GM13976 (cell line): ENCODE measurements at places on chromosomes 11 and 22.

GRCh38 chr11:45726493-45727054 is 61.2 kb upstream of the CHST1 start:
- DNase-seq, result no peak

GRCh38 chr22:40107851-40108378 is 69.8 kb upstream of the TNRC6B start:
- no peak for DNase-seq

DNA sequence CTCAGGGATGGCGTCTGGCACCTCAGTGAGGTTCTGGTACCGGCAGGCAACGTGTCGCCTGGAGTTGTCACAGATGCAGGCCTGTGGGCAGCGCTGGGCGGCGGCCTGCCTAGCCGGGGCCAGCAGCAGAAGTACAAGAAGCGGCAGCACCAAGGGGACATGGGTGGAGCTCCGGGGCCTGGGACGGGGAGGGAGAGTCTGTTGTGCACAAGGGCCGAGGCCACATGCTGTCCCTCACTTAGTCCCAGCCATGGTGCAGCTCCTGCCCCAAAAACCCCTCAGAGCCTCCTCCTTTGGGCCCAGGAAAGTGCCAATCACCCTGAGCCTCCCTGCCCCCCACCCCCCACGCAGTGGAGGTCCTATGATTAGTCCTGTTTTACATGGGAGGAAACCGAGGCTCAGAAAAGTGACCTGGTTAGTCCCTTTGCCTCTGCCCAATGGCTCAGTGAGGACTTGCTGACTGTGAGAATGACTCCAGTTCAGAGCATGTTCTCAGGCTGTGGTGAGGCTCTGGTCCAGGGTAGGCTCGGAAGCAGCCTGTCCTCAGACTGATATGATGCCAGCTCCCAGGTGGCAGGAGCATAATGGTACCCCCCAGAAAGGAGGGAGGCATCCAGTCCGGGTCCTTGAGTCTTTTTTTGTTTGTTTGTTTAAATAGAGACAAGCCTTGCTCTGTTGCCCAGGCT is 1.1 kb downstream of the CHADL start:
- DNase-seq, result no peak

- DNase-seq, result no peak
Measured at GRCh38 chr11:117879516-117880480, 3.3 kb upstream of the FXYD6 start.

GRCh38 chr22:46879083-46879482 is 116.6 kb downstream of the TBC1D22A start:
- no peak for DNase-seq

- DNase-seq, result no peak
Measured at GRCh38 chr11:118928870-118929500, 3.3 kb upstream of the BCL9L start.

GRCh38 chr11:129976328-129976727 is 26.3 kb downstream of the PRDM10 start:
- DNase-seq, result no peak
